ENCODE measurements at places on chromosomes 5 and 9.

GRCh38 chr5:16619136-16619535 is 2.3 kb upstream of the RETREG1 start:
- no peak for DNase-seq

- no peak for DNase-seq
Observed at GRCh38 chr5:144086295-144086694, 84.2 kb downstream of the YIPF5 start.

- no peak for DNase-seq
Observed at GRCh38 chr5:89826938-89827337, 582.6 kb downstream of the CETN3 start.

GRCh38 chr5:136424835-136425584 is 59.7 kb upstream of the TRPC7 start:
- DNase-seq, result peak; percentile 61

GRCh38 chr9:95978106-95978505 is 102.6 kb downstream of the ERCC6L2 start:
- no peak for DNase-seq

DNA sequence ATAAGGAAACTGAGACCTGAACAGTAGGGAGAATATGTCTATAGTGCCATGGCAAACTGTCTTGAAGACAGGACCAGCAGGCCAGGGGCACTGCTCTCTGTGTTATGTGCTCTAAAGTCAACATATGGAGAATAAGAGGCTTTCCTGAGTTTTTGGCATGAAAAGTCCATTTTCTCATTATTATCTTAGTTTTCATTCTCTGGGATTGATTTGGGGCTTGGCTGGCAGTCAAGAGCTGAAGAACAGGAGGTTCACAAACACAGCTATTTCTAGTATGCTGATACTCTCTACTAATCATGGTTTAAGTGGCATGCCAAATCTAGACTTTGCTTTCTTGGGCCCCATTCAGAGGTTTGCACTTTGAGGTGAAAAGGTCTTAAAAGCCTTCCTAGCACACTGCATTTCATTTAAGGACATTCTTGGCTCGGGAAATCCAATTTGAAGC is 404.4 kb downstream of the ZNF608 start:
- DNase-seq, result peak; percentile 31

- no peak for DNase-seq
Observed at GRCh38 chr9:134240361-134240760, 76.0 kb upstream of the RNU6ATAC start.

GRCh38 chr5:138784590-138784989 is 31.4 kb downstream of the CTNNA1 start:
- peak; percentile 67 for DNase-seq

DNA sequence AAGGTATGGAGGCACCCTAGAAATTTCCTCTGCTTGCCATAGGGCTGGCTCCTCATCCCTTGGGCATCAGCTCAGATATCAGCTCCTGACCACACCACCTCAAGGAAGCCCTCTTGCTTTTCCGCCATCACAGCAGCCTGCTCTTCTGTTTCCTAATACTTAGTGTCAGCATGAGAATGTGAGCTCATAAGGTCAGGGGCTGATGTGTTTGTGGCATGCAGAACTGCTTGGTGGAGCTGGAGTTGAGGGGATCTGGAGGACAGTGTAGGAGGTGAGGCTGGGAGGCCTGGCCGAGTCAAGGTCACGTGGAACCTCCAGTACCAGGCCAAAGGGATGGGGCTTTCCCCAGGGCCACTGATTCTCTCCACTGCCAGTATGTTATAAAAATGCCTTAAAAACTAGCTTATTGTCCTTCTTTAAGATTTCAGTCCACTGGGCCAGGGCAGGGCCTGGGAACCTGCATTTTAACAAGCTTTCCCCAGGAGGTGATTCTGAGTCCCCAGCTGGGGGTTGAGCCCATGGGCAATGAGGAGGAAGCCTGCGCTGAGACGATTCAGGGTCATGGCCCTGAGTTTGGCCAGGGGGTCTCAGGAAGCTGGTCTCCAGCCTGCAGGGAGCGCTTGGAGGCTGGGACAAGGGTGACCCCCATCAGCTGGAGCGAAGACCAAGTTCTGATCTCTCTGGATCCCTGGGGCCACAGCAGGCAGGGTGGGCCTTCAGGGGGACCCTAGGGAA is 28.6 kb downstream of the DAB2IP start:
- no peak for DNase-seq

GRCh38 chr9:110426052-110426709 is 88.5 kb upstream of the TXNDC8 start:
- peak; percentile 42 for DNase-seq

DNA sequence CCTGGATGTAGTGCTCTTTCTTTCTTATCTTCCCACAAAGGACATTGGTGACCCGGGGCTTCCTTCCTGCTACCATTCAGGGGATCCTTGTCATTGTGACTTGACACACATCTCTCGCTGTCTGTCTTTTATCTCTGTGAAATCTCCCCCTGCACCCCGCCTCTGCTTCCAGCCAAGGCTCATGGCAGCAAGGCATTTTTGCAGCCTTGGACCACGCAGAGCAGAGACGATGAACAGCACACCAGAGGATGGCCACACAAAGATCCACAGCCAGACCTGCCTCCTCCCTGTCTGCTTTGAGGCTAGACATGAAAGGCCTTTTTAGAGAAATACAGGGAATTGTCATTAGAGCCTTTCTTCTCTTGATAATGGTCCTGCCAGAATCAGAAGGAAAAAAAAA is 549.1 kb downstream of the CDK5RAP2 start:
- no peak for DNase-seq

- no peak for DNase-seq
Observed at GRCh38 chr9:6247266-6247665, 31.7 kb downstream of the IL33 start.

- DNase-seq, result no peak
Observed at GRCh38 chr5:89698028-89698427, 711.5 kb downstream of the CETN3 start.

- no peak for DNase-seq
Observed at GRCh38 chr5:50800410-50800809, 134.0 kb downstream of the PARP8 start.

DNA sequence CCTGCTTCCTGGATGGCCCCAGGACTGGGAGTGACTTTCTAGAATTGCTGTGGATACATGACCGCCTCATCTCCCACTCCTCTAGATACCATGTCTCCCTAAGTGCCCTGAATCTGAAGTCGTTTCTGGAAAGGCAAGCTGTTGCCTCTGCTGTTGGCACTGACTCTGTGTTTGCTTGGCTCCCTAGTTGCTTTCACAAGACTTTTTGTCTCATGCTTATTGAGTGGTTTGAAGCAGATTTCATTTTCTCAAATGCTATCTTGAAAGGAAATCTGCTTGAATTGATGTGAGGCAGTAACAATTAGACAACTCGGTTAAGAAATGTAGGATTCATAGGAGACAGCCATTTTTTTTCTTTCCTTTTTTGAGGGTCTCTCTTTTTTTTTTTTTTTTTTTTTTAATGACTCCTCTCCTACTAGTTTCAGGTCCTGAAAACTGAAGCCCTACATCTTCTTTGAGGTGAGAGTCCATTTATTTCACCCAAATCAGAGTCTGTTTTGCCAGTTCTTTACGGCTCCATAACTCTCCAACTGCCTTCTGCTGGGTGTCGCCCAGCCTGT is 65.9 kb downstream of the PRDM6 start:
- no peak for DNase-seq

- DNase-seq, result no peak
Observed at GRCh38 chr5:10540951-10541646, 22.8 kb upstream of the ANKRD33B start.

DNA sequence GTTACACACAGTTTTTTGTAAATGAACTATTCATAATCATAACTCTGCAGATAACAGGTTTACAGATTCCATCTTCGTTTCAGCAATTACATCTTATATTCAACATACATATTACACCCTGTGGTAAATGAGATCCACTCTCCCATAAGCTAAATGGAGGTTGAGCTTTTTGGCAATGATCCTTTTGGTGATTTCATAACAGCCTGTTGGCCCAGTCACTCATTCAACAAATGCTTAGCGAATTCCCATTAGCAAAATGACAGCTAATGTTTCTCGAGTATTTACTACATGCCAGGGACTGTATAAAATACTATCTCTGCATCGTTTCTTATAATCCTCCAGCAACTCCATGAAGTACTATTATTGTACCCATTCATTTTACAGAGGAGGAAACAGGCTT is 25.4 kb upstream of the AGXT2 start:
- no peak for DNase-seq
